ENCODE measurements at places on chromosomes 11 and 22.

GRCh38 chr11:31676280-31676982 is 134.7 kb downstream of the PAX6 start:
- no peak for DNase-seq

DNA sequence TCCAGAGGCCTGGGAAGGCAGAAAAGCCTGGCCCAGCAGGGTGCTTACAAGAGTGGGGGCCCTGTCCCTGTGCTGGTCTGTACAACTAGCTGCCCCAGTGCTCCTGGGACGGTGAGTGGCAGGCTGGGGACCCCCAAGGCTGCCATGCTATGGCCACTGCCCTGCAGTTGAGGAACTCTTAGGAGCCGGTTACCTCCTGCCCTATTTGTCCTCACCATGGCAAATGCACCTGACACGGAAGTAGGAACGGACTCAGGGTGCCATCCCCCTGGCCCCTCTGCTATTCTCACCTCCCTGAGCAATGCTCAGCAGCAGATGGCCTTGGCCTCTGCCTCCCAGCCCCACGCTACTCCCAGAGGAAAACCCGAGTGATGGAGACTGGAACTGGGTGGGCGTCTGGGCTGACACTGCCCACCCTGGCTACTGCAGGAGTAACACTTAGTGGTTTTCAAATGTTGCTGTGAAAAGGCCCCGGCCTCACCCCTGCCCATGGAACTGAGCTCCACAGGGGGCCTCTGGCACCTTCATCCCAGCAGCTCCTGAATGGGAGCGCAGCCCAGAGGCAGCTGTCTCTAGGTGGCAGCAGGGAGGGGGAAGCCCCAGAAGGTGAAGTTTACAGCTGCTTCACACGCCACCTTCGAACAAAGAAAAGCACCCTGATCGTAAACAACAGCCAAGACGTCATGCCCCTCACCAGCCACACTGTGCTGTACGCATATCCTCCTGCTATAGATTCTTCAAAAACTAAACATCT is 105.3 kb downstream of the CTTN start:
- DNase-seq = peak; percentile 50

DNA sequence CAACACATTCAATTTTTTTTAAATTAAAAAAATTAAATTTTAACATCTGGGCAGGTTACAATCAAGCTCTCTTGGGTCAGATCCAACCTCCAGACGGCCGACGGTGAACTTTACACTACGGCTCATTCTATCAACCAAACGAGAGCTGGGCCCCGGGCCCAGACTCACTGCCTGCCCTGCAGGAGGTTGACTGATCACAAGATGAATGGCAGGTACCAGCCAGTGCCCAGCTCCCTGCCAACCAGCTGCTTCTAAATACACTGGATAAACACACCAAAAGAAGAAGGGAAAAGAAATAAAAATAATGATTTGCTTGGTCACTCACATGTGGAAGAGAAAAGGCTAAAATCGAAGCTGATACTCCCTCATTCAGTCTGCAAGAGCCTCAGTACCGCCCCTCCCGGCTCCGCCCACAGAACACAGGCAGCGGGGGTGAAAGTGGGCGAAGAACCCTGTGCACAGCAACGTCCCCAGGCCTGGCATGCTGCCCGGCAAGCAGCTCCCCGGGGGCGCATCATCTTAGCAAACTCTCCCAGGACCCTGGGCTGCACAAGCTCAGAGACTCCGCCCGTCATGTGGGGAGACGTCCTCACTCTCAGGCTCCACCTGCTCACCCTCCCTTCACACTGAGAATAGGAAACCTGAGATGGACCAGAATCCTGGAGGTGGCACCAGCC is 303.4 kb downstream of the SHANK2 start:
- no peak for DNase-seq

DNA sequence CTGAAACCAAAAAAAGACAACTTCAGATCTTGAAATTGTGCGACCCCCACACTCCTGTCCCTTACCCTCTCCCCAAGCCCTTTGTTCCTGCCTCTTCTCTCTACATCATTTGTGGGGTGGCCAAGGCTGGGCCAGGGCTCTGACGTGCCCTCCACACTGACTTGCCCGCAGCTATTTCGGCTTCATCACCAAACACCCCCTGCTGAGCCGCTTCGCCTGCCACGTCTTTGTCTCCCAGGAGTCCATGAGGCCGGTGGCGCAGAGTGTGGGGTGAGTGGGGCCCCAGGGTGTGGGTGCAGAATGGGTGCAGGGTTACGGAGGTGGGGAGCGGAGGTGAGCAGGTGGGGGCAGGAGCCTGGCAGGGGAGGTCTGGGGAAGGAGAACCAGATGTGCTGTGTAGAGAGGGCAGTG is 9.5 kb downstream of the MAPK8IP2 start:
- no peak for DNase-seq

DNA sequence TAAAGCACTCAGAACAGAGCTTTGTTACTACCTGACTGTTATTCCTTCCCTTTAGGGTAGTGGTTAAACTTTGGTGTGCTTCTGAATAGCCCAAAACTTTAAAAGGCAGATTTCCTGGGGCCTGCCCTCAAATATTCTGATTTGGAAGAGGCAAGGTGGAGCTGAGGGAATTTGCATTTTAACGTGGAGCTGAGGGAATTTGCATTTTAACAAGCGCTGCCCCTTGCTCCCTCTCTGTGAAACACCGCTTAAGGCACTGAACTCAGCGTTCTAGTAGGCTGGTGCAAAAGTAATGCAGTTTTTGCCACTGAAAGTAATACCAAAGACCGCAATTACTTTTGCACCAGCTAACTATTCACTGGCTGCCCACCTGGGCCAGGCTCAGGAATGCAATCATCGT is 35.0 kb downstream of the TPST2 start:
- DNase-seq = peak; percentile 71

GRCh38 chr11:9379041-9379440 is 5.4 kb upstream of the IPO7 start:
- DNase-seq = peak; percentile 32

GRCh38 chr11:64290352-64291261 is 495 bp upstream of the KCNK4 start:
- no peak for DNase-seq

DNA sequence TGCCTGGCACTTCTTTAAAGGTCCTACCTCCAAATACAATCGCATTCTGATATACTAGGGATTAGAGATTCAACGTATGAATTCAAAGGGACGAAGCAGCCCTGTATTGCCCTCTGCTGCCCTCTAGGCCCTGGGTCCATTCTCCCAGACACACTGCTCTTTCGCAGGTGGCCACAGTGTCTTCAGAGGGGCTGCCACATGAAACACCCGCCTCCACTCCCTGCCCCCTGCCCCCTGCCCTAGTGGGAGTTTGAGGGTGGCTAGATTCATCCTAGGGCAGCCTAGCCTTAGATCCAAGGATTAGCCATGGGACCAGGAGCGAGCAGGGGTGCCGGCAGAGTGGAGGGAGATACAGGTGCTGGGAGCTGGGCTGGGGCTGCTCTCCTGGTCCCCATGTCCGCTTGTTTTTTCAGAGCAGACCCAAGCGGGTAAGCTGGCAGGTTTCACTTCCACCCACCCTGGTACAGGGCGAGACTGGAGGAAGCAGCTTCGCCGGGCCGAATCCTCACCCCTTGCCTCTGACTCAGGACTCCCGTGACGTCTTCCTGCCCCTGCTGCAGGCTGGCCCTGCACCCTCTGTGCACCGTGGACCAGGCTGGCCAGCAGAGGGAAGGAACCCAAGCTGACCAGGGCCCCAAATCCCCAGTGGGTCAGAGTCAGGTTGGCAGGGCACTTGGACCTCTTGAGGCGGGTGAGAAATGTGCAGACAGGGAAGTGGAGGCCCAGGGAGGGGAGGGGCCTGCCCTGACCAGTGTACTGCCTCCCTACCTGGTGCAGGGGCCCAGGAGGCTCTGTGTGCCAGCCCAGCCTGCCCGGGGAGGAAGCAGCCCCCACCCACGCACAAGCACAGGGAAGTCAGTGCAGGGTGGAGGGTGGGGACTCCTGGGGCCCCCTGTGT is 28.4 kb upstream of the HMOX1 start:
- DNase-seq = peak; percentile 52

DNA sequence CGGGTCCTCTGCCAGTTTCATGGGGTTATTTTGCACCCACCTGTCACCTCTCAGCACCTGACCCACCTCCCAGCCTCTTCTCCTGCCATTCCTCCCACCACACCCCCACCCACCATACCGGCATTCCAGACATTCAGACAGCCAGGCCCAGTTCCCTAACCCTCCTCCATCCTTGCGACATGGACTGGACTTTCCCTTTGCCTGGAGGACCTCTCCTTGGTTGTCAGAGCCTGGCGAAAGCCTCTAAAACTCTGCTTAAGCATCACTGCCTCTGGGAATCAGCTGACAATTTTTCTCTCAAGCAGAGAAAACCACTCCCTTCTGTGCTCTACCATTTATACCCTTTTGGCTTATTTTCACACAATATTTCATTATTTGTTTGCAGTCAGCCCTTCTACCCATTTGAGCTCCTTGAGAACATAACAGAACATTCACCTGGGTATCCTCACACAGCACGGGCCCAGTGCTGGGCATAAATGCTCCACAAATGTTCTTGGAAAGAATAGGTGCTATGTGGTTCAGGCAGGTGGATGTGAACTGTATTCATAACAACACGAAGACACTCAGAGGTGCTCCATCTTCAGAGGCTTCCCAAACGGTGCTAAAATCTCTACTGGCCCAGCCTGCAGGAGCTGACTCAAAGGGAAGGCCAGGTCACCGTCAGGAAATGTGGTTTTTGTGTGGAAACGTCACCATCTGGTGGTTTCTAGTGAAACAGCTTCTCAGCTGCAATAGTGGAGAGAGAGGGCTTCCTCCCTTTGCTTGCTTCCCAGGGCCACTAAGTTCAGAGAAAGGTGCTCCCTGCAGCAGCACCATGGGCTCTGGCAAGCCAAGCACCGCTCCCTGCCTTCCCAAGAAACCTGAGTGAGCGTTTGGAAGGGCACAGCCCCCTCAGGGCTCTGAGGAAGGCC is 10.4 kb downstream of the SPATA19 start:
- DNase-seq = peak; percentile 88

DNA sequence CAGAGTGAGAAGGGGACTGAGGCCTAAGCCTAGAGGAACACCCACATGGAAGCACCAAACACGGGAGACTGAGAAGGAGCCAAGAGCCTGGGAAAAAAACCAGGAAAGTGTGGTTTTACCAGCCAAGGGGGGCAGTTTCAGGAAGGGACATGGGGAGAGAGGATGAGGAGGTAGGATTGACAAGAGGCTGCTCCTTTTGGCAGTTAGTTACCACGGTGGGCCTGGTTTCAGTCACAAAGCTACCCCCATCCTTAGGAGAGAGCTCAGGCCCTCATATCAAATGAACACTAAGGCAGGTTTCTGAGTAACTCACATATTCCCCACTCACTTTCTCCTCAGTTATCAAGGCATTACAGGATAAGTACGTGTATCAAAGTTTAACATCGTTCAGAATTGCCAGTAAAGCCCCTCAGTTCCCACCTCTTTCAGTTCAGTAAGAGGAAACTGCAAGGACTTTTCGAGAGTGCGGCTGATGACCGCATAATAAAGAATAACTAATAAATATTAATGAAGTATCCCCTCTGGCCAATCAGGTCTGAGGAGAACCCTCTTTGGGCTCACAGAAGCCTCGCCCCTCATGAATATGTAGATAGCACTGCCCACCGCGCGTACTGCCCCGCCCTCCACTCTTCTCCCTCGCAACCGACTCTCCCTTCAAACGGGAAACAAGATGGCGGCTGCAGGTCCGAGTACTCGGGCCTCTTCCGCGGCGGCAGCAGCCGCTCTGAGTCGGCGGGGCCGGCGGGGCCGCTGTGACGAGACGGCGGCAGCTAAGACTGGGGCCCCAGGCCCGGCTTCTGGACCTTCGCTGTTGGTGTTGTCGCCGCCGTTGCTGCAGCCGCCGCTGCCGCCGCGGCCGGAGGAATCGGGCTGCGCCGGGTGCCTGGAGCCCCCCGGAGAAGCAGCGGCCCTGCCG is at the start of gene RNF169:
Gene RNF169 (plus strand): TSS at position 639 of the 916 bp plus-strand sequence. CDS start 32 bp downstream, at position 671.
- DNase-seq = peak; percentile 95

GRCh38 chr11:46050003-46050461 is 71.2 kb downstream of the PHF21A start:
- peak; percentile 86 for DNase-seq

- no peak for DNase-seq
Measured at GRCh38 chr11:9512370-9513019, 51.7 kb downstream of the ZNF143 start.

DNA sequence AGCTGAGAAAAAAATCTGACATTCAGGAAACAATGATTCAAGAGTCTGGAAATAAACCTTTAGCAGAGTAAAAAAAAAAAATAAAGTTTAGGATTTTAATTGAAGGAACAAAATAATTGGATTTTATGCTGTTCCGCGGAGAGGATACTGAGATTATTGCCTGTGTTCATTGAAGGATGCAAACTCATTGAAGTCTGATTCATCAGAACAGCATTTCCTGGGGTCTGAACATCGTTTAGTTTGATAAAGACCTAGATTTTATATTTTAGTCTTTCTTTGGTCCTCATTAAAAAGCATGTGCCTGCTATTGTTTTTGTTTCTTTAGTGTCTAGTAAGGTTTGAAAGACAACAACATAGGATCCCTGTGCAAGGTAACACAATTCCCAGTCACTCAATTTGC is 4.5 kb downstream of the TLCD5 start:
- DNase-seq = no peak

- no peak for DNase-seq
Measured at GRCh38 chr11:46293641-46294103, 16.2 kb downstream of the CREB3L1 start.

DNA sequence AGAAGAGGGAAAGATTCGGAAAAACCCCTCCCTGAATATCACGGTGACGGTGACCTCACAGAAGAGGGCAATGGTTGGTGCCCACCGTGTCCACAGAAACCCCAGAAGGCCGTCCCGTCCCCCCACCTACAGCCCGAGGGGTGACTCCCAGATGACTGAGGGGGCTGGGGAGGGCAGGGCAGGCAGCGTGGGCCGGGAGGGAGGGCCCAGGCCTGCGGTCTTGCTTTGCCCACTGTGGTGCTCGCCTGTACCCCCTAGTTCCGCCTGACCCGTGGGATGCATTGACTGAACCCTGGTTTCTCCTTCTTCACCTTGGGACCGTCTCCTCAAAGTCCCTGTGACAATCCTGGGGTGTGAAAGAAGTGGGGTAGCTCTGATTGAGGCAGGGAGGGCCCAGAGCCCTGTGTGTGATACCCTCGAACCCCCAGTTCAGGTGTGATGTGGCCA is 526.7 kb downstream of the BRD1 start:
- no peak for DNase-seq

DNA sequence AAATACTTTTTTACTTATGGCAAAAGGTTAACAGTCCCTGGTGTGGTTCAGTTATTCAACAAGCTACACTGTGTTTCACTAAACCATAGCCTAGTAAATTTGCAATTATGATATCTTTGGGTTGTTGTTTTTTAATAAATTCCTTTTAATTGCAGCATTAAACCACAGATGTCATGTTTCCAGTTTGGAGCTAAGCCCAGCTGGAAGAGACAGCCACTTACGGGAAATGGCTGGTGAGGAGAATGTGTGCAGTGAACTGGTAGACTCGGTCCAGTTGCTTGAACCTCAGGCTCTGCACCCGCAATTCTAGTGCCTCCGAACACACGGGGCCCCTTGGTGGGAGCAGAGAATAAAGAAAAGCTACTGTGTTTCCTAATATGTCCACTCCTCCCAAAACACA is 70.8 kb downstream of the WNT11 start:
- no peak for DNase-seq

- no peak for DNase-seq
Measured at GRCh38 chr11:128194216-128194615, 393.1 kb downstream of the ETS1 start.
